ENCODE measurements at places on chromosomes 11 and 22.

GRCh38 chr11:85869781-85870180 lies 14.6 kb downstream of the CCDC83 start:
- no peak for DNase-seq
- H3K27ac ChIP-seq: no peak overlapping the region
- no peaks in the 10 kb centered on the region for H3K36me3 ChIP-seq
- no peaks in the 10 kb centered on the region for H3K4me1 ChIP-seq
- H3K4me3 ChIP-seq: no peak overlapping the region
- no peaks in the 10 kb centered on the region for H3K27me3 ChIP-seq

DNA sequence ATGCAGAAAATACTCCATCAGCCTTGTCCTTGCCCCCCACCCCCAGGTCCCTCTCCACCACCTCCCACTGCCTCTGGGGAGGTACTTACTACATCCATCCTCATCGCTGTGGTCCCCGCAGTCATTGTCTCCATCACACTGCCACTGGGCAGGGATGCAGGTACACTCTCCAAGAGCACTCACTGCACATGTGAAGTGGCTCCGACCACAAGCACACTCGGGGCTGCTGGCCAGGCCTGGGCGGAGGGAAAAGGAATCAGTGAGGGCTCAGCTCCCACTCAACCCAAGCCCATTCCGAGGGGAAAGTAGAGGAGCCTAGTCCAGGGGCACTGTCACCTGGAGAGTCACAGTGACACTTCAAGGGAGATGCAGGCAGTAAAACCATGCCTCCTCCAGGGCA lies 15.7 kb downstream of the LRP4 start:
- H3K27me3 ChIP-seq: no peaks in the 10 kb centered on the region
- H3K4me1 ChIP-seq: no peaks in the 10 kb centered on the region
- no peak overlapping the region for H3K4me3 ChIP-seq
- DNase-seq: no peak
- H3K36me3 ChIP-seq: no peaks in the 10 kb centered on the region
- H3K27ac ChIP-seq: no peak overlapping the region

DNA sequence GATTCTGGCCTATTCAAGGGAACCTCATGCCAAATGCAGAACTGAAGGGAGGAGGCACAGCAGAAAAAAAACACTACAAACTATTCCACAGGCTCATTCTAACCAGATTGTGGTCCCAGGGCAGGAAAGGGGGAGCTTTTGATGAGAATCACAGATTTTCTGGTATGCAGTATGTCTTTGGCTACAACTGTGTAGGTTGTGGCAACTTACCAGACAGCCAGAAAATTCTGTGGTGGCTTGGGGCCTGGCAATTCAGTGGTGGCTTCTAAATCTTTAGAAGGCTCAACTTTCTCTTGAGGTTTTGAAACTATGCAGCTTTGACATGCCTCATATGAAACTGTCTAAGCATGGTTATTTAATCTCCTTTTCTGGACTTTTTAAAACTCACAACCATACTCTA lies 850.8 kb upstream of the CCDC90B start:
- H3K27ac ChIP-seq: no peak overlapping the region
- no peaks in the 10 kb centered on the region for H3K27me3 ChIP-seq
- H3K4me1 ChIP-seq: no peaks in the 10 kb centered on the region
- H3K4me3 ChIP-seq: no peak overlapping the region
- H3K36me3 ChIP-seq: no peaks in the 10 kb centered on the region

DNA sequence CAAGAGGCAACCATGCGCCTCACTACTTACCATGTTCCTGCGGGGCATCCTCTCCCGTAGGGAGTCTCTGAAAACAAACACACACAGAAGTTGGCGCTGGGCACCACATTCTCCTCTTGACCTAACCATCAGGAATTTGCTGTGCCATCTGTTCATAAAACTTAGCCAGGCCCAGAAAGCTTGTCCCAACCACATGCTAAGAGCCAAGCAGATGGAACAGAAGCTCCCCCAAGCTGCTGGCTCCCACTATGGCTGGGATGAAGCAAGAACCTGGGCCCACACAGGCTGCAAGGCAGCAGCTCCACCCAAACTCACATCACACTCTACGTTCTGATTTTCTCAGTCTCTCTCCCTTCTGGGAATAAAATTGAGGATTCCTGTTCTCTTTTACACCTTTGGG lies 17.4 kb downstream of the HPS4 start:
- H3K4me3 ChIP-seq: no peak overlapping the region
- no peaks in the 10 kb centered on the region for H3K4me1 ChIP-seq
- no peaks in the 10 kb centered on the region for H3K27me3 ChIP-seq
- DNase-seq: no peak
- no peak overlapping the region for H3K27ac ChIP-seq
- H3K36me3 ChIP-seq: no peaks in the 10 kb centered on the region

Data from left lung (tissue), 14 donors.